Ascending aorta (tissue), 2 donors: ENCODE measurements at places on chromosomes 12 and 14.
A peak's percentile ranks its signal among the peaks of the same experiment; 100 is the strongest.

DNA sequence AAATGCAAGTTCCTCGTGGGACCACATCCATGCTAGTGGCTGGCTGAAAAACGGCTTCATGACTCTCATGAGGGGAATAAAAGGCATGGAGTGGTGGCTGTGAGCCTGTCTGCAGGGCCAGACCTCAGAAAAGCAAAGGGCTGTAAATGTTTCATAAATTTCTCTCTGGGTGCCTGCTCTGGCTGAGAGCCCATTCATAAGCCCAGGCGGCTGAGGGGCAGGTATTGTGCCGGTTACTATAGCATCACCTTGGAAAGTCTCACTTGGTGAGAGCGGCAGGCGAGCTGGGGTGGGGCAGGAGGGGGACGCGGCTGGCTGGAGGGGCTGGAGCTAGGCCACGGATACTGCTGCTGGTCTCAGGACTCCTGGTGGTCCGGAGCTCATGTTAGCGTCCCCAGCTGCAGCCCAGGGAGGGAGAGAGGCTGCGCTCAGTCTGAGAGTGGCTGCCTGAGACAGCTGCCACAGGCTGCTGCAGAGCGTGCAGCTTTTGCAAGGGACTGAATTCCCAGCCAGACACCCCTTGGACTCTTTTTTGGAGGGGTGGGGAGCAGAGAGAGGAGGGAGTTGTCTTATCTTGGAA lies at the start of gene SLC17A8:
TSS of gene SLC17A8 (plus strand) at position 431 of the 580 bp plus-strand sequence. CDS start 318 bp downstream, outside the sequence.
- no peaks in the 10 kb centered on the region for H3K36me3 ChIP-seq
- H3K27me3 ChIP-seq, result no peaks in the 10 kb centered on the region
- no peak within 1 kb of the TSS for H3K27ac ChIP-seq

DNA sequence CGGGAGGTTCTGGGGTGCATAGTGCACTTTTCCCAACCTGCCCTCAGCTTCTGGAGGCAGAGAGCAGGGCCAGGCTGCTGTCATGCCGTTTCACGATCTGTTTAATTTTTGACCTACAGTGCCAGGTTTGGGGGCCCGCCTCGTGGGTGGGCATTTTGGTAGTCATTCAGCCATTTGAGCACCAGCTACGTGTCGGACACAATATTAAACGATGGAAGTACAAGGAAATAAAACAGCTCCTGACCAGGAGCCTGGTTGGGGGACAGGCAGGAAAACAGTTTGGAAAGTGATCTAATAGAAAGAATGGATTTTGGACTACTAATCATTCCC lies 708 bp downstream of the FNTB start:
- peak overlapping the region; percentile 89 for H3K4me3 ChIP-seq
- H3K27ac ChIP-seq, result peak overlapping the region; percentile 61
- H3K4me1 ChIP-seq, result no peaks in the 10 kb centered on the region
- no peaks in the 10 kb centered on the region for H3K27me3 ChIP-seq
- H3K36me3 ChIP-seq, result no peaks in the 10 kb centered on the region

GRCh38 chr14:100019156-100019744 lies 46.0 kb upstream of the EVL start:
- no peak overlapping the region for H3K27ac ChIP-seq
- H3K4me1 ChIP-seq, result no peaks in the 10 kb centered on the region
- no peak overlapping the region for H3K4me3 ChIP-seq
- H3K36me3 ChIP-seq, result no peaks in the 10 kb centered on the region
- no peaks in the 10 kb centered on the region for H3K27me3 ChIP-seq

- no peaks in the 10 kb centered on the region for H3K27me3 ChIP-seq
- DNase-seq, result no peak
- H3K4me1 ChIP-seq, result no peaks in the 10 kb centered on the region
- H3K27ac ChIP-seq, result no peak overlapping the region
- H3K36me3 ChIP-seq, result no peaks in the 10 kb centered on the region
- no peak overlapping the region for H3K4me3 ChIP-seq
Observed at GRCh38 chr12:101001669-101002068, 207.1 kb downstream of the ANO4 start.

GRCh38 chr12:79217306-79217705 lies 352.7 kb downstream of the SYT1 start:
- no peak for DNase-seq
- no peaks in the 10 kb centered on the region for H3K27me3 ChIP-seq
- H3K4me1 ChIP-seq, result no peaks in the 10 kb centered on the region
- H3K36me3 ChIP-seq, result no peaks in the 10 kb centered on the region
- no peak overlapping the region for H3K27ac ChIP-seq

- DNase-seq, result no peak
- H3K27me3 ChIP-seq, result no peaks in the 10 kb centered on the region
- H3K4me3 ChIP-seq, result no peak overlapping the region
- H3K4me1 ChIP-seq, result no peaks in the 10 kb centered on the region
Observed at GRCh38 chr12:72618764-72619163, 346.6 kb downstream of the TRHDE start.

- no peaks in the 10 kb centered on the region for H3K4me1 ChIP-seq
- H3K4me3 ChIP-seq, result no peak overlapping the region
- no peak overlapping the region for H3K27ac ChIP-seq
- H3K27me3 ChIP-seq, result no peaks in the 10 kb centered on the region
Observed at GRCh38 chr12:3698218-3698974, 54.5 kb downstream of the CRACR2A start.

GRCh38 chr12:27762757-27763156 lies 17.3 kb upstream of the KLHL42 start:
- H3K36me3 ChIP-seq, result no peaks in the 10 kb centered on the region
- no peak overlapping the region for H3K4me3 ChIP-seq
- no peak for DNase-seq
- no peaks in the 10 kb centered on the region for H3K4me1 ChIP-seq
- no peaks in the 10 kb centered on the region for H3K27me3 ChIP-seq
- no peak overlapping the region for H3K27ac ChIP-seq

DNA sequence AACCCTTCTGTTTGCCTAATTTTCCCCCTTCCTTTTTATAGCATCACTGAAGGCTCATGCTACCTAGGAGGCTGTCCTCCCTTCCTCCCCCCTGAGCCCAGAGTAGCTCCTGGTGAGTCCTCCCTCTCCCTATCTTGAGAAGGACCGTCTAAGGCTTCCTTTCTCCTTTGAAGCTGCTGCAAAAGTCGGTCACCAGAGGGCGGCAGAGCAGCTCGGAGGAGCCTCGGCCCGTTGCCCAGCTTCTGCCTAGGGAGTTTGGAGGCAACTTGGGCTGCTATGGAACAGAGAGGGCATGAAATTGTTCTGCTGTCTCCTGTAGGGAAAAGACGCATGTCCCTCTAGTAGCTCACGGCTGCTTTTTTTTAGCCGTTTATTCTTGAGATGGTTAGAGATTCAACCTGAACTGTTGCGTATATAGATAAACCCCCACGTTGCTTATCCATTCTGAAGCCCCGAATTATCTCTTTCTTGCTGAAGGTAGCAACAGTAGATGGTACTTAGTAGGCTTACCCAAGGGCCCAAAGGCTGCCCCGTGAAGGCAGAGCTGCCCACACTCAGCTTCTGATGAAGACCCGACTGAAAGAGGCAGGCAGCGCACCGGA lies 5.7 kb downstream of the WNT5B start:
- H3K4me1 ChIP-seq, result no peaks in the 10 kb centered on the region
- DNase-seq, result peak; percentile 33

DNA sequence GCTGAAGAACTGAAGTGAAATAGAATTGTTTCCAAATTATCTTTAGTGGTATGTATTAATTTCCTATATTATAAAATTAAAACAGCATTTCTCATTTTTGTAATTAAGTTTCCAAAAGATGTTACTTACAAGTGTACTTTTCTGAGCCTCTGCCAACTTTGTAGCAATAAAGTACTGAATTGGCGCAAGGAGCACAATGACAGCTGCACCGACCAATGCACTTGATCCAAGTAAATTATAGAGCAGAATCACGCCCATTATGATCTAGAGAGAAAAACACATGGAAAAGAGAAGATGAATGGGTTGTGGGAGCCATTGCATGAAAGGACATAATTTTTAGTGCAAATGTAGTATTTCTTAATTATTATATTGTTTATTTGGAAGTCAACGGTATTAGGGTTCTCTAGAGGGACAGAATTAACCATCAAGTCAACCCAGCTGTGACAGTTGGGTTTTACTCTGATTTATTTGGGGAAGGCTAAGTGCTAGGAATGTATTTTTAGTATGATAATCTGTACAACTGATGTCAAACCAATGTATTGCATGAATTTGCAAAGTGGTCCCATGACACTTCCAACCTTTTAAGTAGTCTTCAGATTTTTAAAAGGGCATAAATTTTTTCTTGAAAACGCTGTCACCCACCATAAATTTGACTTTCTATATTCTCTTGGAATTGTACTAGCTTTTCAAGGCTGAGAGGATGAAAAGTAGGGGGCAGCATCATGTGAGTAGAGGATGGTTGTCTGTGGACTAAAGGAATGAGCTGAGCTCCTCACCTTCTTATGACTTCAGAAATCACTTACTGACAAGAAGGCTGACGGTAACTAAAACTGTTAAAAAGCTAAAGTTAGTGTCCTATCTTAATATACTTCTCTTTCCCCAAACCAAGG lies 33.0 kb downstream of the ABCC9 start:
- no peaks in the 10 kb centered on the region for H3K36me3 ChIP-seq
- no peaks in the 10 kb centered on the region for H3K27me3 ChIP-seq
- no peak for DNase-seq

- peak overlapping the region; percentile 89 for H3K4me3 ChIP-seq
- peaks cover 46% of the 10 kb centered on the region for H3K36me3 ChIP-seq
- peak; percentile 67 for DNase-seq
- peaks cover 13% of the 10 kb centered on the region for H3K4me1 ChIP-seq
- no peaks in the 10 kb centered on the region for H3K27me3 ChIP-seq
Observed at GRCh38 chr14:102085948-102086708, 716 bp downstream of the HSP90AA1 start.

GRCh38 chr12:132437943-132438700 lies 51.8 kb upstream of the FBRSL1 start:
- no peak overlapping the region for H3K4me3 ChIP-seq
- no peak overlapping the region for H3K27ac ChIP-seq
- H3K36me3 ChIP-seq, result no peaks in the 10 kb centered on the region
- no peaks in the 10 kb centered on the region for H3K27me3 ChIP-seq

DNA sequence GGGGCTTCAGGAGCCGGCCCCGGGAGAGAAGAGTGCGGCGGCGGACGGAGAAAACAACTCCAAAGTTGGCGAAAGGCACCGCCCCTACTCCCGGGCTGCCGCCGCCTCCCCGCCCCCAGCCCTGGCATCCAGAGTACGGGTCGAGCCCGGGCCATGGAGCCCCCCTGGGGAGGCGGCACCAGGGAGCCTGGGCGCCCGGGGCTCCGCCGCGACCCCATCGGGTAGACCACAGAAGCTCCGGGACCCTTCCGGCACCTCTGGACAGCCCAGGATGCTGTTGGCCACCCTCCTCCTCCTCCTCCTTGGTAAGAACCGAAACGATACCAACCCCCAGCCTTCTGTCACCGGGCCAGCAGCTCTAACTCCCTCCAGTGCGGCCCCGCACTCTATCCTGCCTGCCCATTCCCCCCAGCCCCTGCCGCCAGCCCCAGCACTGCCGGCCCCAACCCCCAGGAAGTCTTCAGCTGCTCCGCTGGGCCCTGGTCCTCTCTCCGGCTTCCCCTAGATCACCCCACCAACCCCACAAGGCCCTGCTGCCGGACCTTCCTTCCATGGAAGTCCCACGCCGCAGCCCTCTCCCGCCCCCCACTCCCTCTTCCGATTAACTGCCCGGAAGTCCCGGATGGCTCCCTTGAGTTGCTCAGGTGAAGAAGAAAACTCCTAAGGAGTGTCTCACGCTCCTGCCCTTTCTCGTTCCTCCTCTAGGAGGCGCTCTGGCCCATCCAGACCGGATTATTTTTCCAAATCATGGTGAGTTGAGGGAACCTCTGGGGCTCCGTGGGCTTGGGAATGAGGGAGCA lies 693 bp downstream of the LRP10 start:
- H3K27me3 ChIP-seq, result no peaks in the 10 kb centered on the region
- H3K4me1 ChIP-seq, result peaks cover 24% of the 10 kb centered on the region
- H3K27ac ChIP-seq, result peak overlapping the region; percentile 100

- no peaks in the 10 kb centered on the region for H3K4me1 ChIP-seq
- no peaks in the 10 kb centered on the region for H3K27me3 ChIP-seq
- no peaks in the 10 kb centered on the region for H3K36me3 ChIP-seq
- no peak for DNase-seq
Observed at GRCh38 chr14:100658181-100658886, 68.4 kb upstream of the DLK1 start.

DNA sequence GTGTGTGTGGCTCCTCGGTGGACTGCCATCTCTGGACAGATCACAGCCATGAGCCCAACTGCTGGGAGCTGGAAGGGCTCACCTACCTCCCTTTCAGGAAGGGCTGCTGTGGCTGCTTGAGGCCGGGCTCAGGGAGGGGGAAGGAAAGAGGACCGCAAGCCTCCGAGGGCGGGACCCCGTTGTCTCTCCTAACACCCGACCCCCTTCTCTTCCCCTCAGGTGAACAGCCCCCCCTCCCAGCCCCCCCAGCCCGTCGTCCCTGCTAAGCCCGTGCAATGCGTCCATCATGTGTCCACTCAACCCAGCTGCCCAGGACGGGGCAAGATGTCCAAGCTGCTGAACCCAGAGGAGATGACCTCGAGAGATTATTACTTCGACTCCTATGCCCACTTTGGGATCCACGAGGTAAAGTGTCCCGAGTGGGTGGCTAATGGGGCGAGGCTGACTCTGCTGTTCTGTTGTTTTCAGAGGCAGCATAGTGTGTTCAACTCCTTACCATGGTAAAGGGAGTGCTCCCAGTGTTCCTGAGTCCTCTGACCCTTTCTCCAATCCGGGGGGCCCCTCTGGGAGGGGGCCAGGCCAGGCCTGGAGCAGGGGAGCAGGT lies 49.5 kb downstream of the PRMT8 start:
- H3K27ac ChIP-seq, result no peak overlapping the region
- no peaks in the 10 kb centered on the region for H3K27me3 ChIP-seq
- DNase-seq, result no peak
- no peaks in the 10 kb centered on the region for H3K4me1 ChIP-seq
- H3K4me3 ChIP-seq, result no peak overlapping the region

GRCh38 chr12:1919284-1919683 lies 832 bp upstream of the CACNA2D4 start:
- no peaks in the 10 kb centered on the region for H3K36me3 ChIP-seq
- DNase-seq, result no peak
- H3K4me1 ChIP-seq, result peaks cover 5% of the 10 kb centered on the region
- no peaks in the 10 kb centered on the region for H3K27me3 ChIP-seq
- no peak overlapping the region for H3K27ac ChIP-seq
- H3K4me3 ChIP-seq, result no peak overlapping the region

DNA sequence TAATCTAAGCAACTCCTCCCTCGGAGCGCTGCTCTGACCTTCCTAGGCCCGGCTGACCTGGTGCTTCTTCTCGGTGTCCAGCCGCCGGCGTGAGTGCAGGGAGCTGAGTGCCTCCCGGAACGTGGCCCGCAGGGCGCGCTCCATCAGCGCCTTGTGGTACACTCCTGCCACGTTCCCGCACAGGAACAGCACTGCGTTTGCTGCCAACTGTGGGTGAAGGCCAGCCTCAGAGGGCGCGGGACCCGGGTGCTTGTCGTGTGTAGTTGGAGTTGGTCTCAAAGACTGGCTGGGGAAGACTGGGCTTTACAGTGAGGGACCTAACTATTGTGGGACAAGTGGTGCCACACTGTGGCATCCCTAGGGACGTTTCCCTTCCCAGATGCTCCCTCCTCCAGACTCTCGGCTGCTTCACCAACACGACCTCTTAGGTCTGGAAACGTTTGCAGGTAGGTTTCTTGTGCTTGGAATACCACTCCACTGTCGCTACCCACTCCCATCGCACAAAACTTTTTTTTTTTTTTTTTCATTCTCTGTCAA lies 3.1 kb downstream of the ADCY4 start:
- peaks cover 12% of the 10 kb centered on the region for H3K27me3 ChIP-seq
- H3K4me1 ChIP-seq, result peaks cover 7% of the 10 kb centered on the region
- DNase-seq, result no peak
- no peaks in the 10 kb centered on the region for H3K36me3 ChIP-seq
- peak overlapping the region; percentile 42 for H3K4me3 ChIP-seq
- H3K27ac ChIP-seq, result no peak overlapping the region

GRCh38 chr12:94340573-94340972 lies 119.1 kb downstream of the CEP83 start:
- H3K36me3 ChIP-seq, result no peaks in the 10 kb centered on the region
- no peaks in the 10 kb centered on the region for H3K4me1 ChIP-seq
- no peak overlapping the region for H3K4me3 ChIP-seq
- no peak for DNase-seq
- H3K27me3 ChIP-seq, result no peaks in the 10 kb centered on the region
